Neural crest cell (in vitro differentiated cells): ENCODE measurements at places on chromosomes 16 and 17. TPM values are rescaled to one million over a fixed set of nuclear protein-coding genes. Genes with fewer than 3 reads are reported as not detected.

GRCh38 chr17:1109606-1110540 lies 69.9 kb downstream of the ABR start:
- peak; percentile 59 for DNase-seq

DNA sequence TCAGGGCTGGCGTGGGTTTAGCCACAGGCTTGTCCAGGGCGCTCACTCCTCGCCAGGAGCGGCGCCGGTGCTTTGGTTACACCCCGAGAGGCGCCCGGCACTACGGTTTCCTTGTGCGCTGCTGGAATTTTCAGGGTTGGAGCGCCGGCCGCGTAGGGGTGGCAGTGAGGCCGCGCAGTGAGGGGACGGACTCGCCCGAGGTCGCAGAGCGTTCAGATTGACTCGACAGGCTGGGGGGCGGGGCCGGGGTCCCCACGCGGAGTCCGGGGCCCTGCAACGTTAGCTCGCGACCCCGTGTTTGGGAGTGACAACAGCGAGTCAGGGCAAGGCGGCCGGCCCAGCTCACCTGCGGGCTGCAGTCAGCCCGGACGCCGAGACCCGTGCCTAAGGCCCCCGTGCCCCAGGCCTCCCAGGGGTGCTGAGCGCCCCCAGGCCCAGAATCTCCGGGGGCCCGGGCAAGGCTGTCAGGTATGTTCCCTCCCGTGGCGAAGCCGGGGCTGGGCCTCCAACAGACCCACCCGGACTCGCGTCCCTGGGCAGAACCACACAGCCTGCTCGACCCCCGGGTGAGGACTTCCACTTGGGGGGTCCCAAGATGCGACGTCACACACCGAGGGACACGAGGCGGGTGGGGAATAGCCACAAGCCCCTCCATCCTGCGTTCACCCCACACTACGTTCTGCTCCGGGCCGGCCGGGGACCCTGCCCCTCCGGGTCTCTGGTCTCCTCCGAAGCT lies 1.3 kb upstream of the ACTG1 start:
- peak; percentile 60 for DNase-seq

RPUSD1 gene
- 36.1 and 36.8 TPM in 2 replicates for total RNA-seq

CPPED1 gene
- 6.9 and 7.6 TPM in 2 replicates for total RNA-seq

DNA sequence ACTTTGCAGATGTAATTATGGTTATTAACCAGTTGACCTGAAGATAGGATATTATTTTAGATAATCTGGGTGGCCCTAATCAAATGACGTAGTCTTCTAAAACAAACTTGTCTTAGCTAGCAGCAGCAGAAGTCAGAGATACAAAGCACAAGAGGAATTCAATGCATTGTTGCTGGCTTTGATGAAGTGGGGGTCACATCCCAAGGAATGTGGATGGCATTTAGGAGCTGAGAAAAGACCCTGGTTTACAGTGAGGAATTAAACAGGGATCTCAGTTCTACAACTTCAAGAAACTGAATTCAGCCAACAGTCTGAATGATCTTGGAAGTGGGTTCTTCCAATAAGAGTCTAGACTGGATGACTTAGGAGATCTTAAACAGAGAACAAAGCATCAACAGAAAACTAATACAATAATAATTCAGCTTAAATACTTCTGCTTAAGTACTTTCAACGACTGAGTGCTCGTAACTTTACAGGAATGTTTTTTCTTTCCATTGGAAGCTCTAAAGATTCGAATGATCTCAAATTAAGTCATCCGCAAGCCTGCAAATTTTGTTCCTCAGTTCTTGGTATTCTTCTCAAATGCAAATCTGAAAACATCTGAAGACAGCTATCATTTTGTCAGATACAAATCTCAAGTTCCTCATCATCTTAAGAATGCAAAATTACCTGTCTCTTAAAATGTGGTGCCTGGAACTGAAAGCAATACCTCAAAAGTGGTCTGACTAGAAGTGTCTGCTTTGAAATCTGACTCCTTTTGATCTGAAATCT lies 3.3 kb downstream of the C16orf46 start:
- DNase-seq: no peak

SMTNL2 gene
- total RNA-seq: 1.1 and 1.4 TPM in 2 replicates

SPATA22 gene
- total RNA-seq: not detected in 2 replicates

GRCh38 chr16:78200623-78201096 lies 101.2 kb downstream of the WWOX start:
- DNase-seq: no peak

GRCh38 chr16:56488035-56488434 lies 31.8 kb downstream of the BBS2 start:
- DNase-seq: no peak

MT1F gene
- total RNA-seq: 1.5 and 2.4 TPM in 2 replicates

ABCC11 gene
- total RNA-seq: 0.09 and 0.20 TPM in 2 replicates

RASL10B gene
- total RNA-seq: 31.7 and 33.8 TPM in 2 replicates

- DNase-seq: no peak
Measured at GRCh38 chr16:8678068-8678927, 3.9 kb downstream of the ABAT start.
